Stimulated activated CD8-positive, alpha-beta memory T cell treated with anti-CD3 and anti-CD28 coated beads, Interleukin-2, amount 100 ng/mL, for 1 hour (primary cell): ENCODE measurements at places on chromosomes 5 and 9.

GRCh38 chr9:76352026-76352620, 42.1 kb downstream of the RFK start:
- DNase-seq, result no peak

- no peak for DNase-seq
Observed at GRCh38 chr5:169424279-169424655, 123.3 kb upstream of the SLIT3 start.

- DNase-seq, result no peak
Observed at GRCh38 chr5:5321137-5321536, 101.3 kb upstream of the ICE1 start.

DNA sequence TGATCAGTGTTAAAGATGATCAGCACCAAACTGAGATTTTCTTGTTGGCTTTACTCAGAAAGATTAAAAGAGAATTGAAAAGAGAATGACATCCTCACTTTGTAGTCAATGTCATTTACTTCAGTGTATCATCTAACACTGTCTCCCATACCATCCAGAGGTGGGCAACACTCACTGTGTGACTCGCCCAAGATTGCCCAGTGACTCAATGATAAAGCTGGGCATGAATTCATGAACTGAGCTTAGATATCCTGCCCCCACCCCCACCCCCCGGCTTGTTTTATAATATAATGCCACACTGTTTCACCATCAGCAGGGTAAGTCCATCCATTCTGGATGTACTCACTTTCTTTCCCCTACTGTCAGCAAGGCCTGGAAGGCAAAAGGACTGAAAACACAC, 242.2 kb downstream of the FAM114A2 start:
- no peak for DNase-seq

DNA sequence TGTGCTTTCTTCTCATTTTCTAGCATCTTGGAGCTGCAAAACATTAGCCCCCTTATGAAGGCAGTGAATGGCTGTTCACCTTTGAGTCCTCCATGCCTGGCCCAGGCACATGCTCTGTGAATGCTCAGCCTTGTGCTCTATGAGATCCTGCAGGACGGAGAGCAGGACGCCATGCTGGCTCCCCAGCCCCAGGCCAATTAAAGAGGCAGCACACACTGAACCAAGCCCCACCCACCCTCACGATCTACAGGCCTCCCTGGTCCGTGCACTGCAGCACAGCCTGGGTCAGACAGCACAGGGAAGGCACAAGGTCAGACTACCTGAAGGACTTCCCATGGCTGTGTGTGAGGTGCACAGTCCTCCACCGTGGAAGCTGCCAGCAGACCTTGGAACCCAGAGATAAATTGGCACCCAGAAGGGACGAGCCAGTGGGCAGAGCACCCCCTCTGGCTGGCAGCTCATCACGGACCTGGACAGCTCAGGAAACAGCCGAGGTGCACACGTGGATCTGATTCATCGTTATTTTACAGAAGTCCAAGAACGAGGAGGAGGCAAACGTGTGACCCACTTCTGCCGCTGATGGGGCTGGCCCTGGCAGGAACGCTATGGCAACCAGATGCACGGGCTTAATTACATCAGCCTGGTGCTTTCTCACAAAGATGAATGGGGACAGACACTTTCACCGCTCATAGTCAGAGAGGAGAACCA, 59.5 kb downstream of the OLFM1 start:
- DNase-seq, result no peak

- no peak for DNase-seq
Observed at GRCh38 chr9:105191508-105192121, 52.8 kb upstream of the SLC44A1 start.

- DNase-seq, result no peak
Observed at GRCh38 chr9:135574943-135575342, 13.4 kb downstream of the PAEP start.

- no peak for DNase-seq
Observed at GRCh38 chr9:87886933-87887505, 4.3 kb downstream of the SPATA31E1 start.

- DNase-seq, result no peak
Observed at GRCh38 chr5:8577792-8578191, 708.8 kb downstream of the MTRR start.

DNA sequence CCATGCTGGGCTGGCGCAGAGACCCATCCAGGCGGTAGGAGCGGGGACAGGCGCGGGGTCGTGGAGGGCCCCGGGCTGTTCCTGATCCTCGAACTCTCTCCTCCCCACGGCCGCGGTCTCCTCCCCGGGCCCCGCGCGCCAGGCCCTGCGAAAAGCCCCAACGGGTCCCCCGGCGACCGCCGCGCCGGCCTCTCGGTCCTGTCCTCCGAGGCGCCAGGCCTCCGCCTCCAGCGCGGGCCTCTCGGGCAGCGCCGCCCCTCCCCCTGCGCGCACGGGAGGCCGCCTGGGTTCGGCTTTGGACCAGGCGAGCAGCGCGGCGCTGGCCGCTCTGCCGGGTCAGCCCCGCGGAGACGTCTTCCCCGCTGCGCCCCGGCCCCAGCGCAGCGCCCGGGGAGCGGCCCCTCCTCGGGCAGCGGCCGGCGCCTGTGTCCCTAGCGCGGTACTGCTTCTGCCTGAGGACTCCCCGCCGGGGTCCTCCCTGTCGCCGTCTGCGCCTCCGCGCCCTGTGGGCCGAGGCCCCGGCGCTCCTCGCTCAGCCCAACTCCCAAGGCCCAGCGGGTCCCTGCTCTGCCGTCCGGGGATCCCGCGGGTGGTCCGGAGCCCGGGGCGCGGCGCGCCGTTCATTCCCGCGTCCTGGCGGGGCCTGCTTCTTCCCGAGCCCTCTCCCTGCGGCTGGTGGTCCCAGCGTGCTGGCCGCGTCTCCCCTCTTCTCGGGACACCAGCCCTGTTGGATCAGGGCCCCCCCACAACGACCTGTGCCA, 13.4 kb downstream of the COL23A1 start:
- DNase-seq, result no peak
